ENCODE measurements at places on chromosomes 6 and 20. TPM values are rescaled to one million over a fixed set of nuclear protein-coding genes. Genes with fewer than 3 reads are reported as not detected.

The SUMO4 gene
- total RNA-seq = not detected

The LHFPL5 gene
- total RNA-seq = 0.23 TPM

The NCR2 gene
- not detected for total RNA-seq

The HLA-DRA gene
- not detected for total RNA-seq

The JAG1 gene
- 37.3 TPM for total RNA-seq

The NUDT3 gene
- 5.6 TPM for total RNA-seq

The TMEM244 gene
- total RNA-seq = not detected

The TCFL5 gene
- total RNA-seq = 3.7 TPM

The COL9A3 gene
- total RNA-seq = 0.49 TPM

The RIPOR2 gene
- total RNA-seq = 0.73 TPM

The HUS1B gene
- 0.17 TPM for total RNA-seq

The RGL2 gene
- 11.4 TPM for total RNA-seq

The TNFAIP3 gene
- 25.7 TPM for total RNA-seq

The SLCO4A1 gene
- 13.6 TPM for total RNA-seq

The BCAS1 gene
- 0.37 TPM for total RNA-seq

The PROKR2 gene
- total RNA-seq = not detected

The TRIM40 gene
- total RNA-seq = not detected

The TASP1 gene
- total RNA-seq = 11.7 TPM

The CBFA2T2 gene
- total RNA-seq = 5.6 TPM

The TREM1 gene
- total RNA-seq = 0.33 TPM

The SIGLEC1 gene
- total RNA-seq = 0.02 TPM

The MRPS26 gene
- 159 TPM for total RNA-seq

The POPDC3 gene
- total RNA-seq = 21.1 TPM

The HSF2 gene
- 8.8 TPM for total RNA-seq

The PPIL6 gene
- 3.4 TPM for total RNA-seq

The NKAIN2 gene
- total RNA-seq = not detected

The SLC22A3 gene
- 55.6 TPM for total RNA-seq

The LMBRD1 gene
- 9.9 TPM for total RNA-seq

The HAO1 gene
- total RNA-seq = not detected

The ANGPT4 gene
- total RNA-seq = 0.03 TPM

The PANK2 gene
- 54.8 TPM for total RNA-seq

The KCNB1 gene
- total RNA-seq = 3.0 TPM

The COL11A2 gene
- total RNA-seq = 0.92 TPM

The OR2J3 gene
- not detected for total RNA-seq

The DEFB113 gene
- not detected for total RNA-seq

The CCN5 gene
- 31.4 TPM for total RNA-seq

The YWHAB gene
- total RNA-seq = 188 TPM

The SLC17A2 gene
- not detected for total RNA-seq

The CDSN gene
- total RNA-seq = 0.05 TPM

The REM1 gene
- total RNA-seq = 0.90 TPM

The HMGA1 gene
- total RNA-seq = 601 TPM

The HLA-DQA2 gene
- not detected for total RNA-seq

The XPO5 gene
- total RNA-seq = 26.2 TPM

The PREX1 gene
- 14.9 TPM for total RNA-seq

The DLL1 gene
- 0.37 TPM for total RNA-seq

The AGER gene
- 1.7 TPM for total RNA-seq

The EDN1 gene
- 37.5 TPM for total RNA-seq

The ZFP57 gene
- not detected for total RNA-seq

The FGD2 gene
- total RNA-seq = not detected

The PHACTR1 gene
- total RNA-seq = 0.11 TPM

The MOG gene
- total RNA-seq = not detected

Measured in A549 treated with AZD2906 at 1 μM for 4 hours (cell line).